ENCODE measurements at places on chromosomes 2 and 18.

DNA sequence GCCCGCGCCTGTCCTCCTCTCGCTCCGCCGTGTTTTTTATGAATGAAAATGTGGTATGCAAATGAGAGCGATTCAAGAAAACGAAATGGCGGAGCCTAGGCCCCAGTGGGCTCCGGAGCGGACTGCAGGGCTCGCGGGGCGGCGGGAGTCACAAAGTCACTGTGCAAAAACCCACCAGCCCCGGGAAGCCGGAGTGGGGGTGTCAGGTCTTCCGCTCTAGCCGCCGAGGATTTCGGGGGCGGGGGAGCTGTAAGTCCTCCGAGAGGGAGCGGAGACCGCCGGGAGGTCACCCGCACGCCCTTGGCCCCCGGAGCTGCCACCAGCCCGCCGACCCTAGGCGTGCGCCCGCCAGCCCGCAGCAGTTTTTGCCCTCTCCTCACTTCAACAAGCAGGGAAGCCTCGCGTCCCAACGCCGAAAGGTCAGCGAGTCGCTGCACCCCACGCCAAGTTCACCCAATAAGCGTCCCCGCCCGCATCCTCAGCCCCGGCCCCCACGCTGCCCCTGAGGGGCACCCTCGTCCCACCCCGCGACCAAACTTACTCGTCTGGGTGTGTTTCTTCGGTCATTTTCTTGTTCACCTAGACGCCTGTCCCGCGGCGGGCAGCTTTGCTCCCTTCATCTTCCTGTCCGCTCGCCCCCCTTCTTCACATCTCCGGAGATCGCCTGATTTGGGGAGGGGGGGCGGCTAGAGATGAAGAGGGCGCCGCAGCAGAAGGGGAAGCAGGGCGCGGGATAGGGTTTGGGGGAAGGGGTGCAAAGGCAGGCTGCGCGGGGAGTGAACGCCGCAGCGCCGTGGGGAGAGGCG lies 775 bp downstream of the SPRED2 start:
- DNase-seq = peak; percentile 64

GRCh38 chr2:221308507-221309066 lies 263.5 kb downstream of the EPHA4 start:
- no peak for DNase-seq

DNA sequence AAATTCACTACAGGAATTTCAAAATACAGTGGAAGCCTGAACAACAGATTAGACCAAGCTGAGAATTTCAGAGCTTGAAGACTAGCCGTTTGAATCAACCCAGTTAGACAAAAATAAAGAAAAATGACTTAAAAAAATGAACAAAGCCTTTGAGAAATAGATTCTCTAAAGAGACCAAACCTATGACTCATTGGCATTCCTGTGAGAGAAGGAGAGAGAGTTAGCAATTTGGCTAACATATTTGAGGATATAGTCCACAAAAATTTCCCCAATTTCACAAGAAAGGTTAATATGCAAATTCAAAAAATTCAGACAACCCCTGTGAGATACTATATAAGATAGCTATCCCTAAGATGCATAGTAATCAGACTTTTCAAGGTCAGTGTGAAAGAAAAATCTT lies 78.0 kb downstream of the MYO3B start:
- DNase-seq = no peak

DNA sequence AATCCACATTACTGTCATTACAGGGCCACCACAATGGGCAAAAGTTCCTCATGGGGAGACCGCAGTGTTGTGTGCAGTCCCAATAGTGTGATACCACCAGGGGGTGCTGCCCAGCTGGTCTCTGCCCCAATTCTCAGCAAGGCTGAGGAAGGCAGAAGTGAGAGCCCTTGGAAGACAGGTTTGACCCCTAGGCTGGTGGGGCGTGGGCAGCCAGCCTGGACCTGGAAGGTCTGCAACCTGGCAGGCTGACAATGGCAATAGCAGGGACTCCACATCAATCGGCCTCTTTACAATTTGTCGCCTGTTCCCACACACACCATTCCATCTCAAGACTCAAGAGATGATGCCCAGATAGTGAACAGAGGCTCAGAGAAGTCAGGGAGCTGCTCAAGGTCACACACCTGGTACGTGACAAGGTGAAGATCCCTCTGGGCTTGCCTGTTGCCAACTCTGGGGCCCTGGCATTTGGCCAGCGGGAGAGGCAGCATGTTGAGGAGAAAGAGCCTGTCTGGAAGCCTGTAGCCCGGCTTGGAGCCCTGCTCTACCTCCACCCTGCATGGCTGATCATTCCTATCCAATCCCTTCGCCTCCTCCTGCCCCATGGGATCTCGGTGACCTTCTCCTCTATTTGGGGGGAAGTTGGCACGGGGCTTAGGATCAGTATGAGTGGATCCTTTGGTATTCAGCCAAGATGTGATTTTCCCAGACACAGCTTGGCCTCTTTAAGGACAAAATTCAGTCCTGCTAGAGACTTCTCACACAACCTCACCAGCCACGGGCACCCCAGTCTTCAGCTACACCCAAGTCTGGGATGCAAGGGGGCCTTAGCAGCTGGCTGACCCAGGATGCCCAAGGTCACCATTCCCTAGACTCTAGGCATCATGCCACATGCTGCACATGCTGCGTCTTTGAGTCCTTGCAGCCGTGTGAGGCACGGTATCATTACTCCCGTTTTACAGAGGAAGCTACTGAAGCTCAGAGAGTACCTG lies 2.9 kb upstream of the ATOH8 start:
- DNase-seq = peak; percentile 81

DNA sequence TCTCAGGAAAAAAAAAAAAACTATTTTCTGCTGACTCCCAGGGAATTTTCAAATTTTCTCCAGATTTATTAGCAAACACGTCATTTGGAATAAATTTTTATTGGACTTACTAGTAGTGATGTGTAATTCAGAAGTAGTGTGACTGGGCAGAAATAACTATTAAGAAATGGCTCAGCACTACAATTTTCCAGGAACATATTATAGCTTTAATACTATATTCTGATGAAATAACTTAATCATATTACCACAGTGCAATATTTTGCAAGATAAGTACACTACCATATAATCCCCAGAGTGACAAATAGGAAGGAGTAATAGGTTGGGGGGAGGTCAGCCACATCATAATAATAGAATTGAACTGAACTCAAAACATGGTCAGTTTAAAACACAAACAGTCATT lies 19.7 kb upstream of the TNFAIP6 start:
- DNase-seq = no peak

DNA sequence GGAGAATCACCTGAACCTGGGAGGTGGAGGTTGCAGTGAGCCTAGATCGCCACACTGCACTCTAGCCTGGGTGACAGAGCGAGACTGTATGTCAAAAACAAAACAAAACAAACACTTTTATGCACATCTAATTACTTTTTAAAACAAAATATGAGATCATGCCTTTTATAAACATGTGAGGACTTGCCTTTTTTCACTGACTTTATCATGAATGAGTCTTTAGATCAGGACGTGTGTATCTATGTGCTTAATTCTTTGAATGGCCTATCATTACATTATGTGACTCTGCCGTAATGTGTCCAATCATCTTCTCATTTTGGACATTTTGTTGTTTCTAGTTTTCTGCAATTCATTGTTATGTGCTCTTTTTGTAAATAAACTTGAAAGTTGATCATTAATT lies 58.7 kb downstream of the FAM117B start:
- DNase-seq = no peak

- no peak for DNase-seq
Observed at GRCh38 chr2:134715932-134716643, 2.7 kb downstream of the TMEM163 start.

DNA sequence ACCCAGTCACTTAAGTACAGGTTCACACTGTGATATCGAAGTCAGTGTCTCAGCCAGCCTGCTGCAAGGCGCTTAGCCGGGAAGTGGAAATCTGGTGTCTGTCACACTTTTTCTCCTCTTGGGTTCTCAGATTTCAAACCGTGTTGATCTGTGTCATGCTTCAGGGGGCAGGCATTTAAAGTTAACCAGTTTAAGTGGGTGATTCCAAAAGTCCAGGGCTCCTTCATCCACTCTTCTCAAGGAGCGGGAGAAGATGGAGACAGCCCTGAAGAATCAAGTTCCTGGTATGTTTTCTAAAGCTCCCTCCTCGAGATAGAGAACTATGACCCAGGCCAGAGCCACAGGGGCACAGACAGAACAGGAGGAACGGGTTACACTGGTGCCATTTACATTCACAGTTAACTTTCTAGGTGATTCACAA lies 331.7 kb downstream of the GBX2 start:
- DNase-seq = peak; percentile 64

DNA sequence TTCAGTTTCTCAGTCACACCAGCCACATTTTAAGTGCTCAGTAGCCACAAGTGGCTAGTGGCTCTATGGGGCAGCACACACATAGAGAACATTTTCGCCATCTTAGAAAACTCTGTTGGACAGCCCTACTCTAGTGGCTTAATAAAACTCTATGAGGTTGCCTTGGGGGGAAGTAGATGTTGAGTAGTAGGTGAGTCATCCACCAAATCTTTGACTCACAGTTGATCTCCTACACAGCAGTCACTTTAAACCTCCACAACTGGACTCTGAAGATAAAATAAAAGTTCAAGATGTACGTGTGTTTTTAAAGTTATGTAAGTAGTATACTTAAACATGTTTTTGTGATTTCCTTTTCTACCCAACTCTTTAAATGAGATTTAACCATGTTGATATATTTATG lies 379.0 kb downstream of the SETBP1 start:
- no peak for DNase-seq

- peak; percentile 20 for DNase-seq
Observed at GRCh38 chr2:124666976-124667375, 641.9 kb downstream of the CNTNAP5 start.

DNA sequence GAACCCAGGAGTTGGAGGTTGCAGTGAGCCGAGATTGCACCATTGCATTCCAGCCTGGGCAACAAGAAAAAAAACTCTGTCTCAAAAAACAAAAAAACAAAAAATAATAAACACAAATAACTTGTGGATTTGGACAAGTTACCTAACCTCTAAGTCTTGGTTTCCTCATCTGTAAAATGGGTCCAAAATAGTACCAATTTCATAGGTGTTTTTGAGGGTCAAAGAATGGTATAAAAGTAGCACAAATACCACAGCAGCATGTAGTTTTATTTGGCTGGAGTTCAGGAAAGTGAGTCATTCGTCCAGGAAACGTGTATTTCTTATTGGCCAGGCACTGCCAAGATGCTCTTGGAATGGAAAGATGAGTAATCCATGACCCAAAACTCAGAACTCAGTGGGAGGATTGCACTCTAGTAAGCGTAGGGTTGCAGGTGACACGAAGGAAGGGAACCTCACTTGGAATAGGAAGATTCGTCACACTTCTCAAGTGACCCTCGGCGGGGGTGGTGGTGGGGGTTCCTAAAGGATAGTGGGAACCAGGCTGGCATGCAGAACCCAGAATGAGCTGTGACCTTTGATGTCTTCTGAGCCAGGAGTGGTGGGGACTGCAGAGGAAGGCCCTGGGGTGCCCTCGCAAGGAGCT lies 24.4 kb downstream of the GRHL1 start:
- no peak for DNase-seq

- no peak for DNase-seq
Observed at GRCh38 chr2:239145106-239145505, 255.7 kb downstream of the HDAC4 start.

DNA sequence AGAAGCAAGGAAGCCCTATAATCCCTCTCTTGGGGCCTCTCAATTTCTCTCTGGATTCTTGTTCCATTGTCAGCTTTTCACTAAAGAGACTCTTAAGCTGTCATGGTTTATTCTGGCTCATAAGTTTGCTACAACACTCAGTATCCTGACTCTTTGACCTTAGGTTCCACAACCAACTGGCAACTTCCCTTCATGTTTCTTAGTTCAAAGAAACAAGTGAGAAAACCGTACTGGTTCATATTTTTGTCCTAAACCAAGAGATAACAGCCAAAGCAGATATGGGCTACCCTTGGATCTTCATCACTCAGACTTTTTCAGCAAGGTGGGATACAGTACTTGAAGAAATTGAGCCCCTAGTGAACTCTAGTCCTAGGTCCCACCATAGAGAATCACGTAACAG lies 109.9 kb upstream of the CRIM1 start:
- DNase-seq = no peak

GRCh38 chr18:79723036-79723435 lies 43.4 kb downstream of the CTDP1 start:
- DNase-seq = no peak

DNA sequence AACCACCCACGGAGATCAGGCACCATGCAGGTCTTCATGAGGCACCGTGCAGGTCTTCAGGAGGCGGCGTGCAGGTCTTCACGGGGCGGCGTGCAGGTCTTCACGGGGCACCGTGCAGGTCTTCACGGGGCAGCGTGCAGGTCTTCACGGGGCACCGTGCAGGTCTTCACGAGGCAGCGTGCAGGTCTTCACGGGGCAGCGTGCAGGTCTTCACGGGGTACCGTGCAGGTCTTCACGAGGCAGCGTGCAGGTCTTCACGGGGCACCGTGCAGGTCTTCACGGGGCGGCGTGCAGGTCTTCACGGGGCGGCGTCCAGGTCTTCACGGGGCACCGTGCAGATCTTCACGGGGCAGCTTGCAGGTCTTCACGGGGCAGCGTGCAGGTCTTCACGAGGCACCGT lies 350.4 kb upstream of the PKDCC start:
- DNase-seq = no peak

DNA sequence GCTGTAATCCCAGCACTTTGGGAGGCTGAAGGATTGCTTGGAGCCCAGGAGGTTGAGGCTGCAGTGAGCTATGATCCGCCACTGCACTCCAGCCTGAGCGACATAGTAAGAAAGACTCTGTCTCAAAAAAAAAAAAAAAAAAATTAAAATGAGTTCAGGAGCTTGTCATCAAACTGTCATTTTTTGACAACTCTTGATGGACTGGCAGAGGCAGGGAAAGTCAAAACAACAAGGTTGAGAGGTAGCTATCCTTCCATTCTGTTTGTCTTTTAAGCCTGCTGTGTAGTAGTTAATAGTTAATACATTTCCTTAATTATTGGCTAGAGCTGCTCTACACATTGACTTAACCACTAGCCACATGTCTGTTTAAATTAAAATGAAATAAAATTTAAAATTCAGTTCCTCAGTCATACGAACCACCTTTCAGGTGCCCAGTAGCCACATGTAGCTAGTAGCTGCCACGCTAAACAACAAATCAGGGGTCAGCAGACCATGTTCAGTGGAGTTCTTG lies 22.7 kb downstream of the DPYSL5 start:
- no peak for DNase-seq

- DNase-seq = no peak
Observed at GRCh38 chr2:95048825-95049682, 23.5 kb downstream of the MAL start.

DNA sequence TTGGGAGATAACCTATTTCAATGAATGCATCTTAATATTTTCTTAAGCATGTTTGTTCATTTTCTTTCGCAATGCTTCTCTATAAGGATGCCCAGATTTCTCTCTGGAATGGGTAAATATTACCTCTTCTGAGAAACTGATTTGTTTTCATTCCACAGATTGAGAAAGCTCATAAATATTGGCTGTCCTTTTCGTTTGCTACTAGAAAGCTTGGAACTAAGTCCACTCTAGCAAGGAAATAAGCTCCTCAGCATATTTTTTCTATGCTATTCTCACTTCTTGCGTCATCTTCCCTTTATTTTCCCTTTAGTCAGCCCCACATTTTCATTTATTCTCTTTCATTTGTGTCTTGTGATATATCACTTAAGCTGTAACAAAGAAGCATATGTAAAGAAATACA lies 76.3 kb downstream of the ANTXR1 start:
- DNase-seq = no peak

- DNase-seq = no peak
Observed at GRCh38 chr2:33086400-33087015, 139.8 kb downstream of the LTBP1 start.

GRCh38 chr2:239064253-239064652 lies 216.4 kb downstream of the TWIST2 start:
- no peak for DNase-seq

Data from NCI-H82 (cell line).